AG04449 (cell line): ENCODE measurements at places on chromosomes 12 and 14.

GRCh38 chr12:45850302-45850701 lies 120.8 kb downstream of the ARID2 start:
- no peak for DNase-seq

DNA sequence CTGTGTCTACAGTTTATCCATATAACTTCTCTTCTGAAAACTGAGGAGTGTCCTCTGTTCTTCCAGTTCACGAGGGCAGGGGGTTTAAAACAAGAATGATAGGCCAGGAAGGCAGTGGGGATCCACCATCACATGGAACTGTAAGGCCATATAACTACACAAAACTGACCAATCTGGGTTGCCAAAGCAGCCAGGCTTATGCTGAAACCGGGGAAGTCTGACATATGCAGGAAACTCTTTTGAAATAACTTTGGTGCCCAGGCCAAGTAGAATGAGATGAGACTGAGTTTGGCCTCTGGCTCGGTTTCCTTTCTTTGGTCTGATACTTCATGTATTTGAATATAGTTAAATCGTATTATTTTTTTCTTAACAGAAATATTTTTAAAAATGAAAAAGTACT lies 18.0 kb upstream of the ATF1 start:
- no peak for DNase-seq

GRCh38 chr14:22489957-22490950 lies 98.8 kb downstream of the DAD1 start:
- no peak for DNase-seq

GRCh38 chr14:25026476-25027137 lies 23.3 kb downstream of the STXBP6 start:
- DNase-seq = no peak

DNA sequence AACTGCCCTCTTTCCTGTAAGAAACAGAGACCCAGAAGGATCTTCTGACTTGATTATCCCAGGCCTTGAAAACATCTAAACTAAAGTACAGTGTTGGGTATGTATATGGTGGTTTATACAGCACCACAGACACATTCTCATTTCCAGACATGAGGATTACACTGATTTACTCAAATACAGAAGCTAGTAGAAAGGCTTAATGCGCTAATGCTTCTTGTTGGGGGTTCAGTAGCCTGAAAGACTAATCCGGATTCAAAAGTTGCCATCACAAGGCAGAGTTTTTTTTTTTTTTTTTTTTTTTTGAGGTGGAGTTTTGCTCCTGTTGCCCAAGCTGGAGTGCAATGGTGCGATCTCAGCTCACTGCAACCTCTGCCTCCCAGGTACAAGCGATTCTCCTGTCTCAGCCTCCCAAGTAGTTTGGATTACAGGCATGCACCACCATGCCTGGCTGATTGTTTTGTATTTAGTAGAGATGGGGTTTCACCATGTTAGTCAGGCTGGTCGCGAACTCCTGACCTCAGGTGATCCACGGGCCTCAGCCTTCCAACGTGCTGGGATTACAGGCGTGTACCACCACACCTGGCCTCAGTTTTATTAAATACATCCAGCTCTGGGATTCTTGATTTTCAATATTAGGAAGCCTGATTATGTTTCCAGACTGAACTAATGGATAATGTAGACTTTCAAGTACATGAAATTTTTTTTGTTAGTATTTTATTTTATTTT lies 46.3 kb upstream of the HECTD1 start:
- no peak for DNase-seq

GRCh38 chr14:94774344-94775090 lies 4.6 kb upstream of the GSC start:
- DNase-seq = no peak

DNA sequence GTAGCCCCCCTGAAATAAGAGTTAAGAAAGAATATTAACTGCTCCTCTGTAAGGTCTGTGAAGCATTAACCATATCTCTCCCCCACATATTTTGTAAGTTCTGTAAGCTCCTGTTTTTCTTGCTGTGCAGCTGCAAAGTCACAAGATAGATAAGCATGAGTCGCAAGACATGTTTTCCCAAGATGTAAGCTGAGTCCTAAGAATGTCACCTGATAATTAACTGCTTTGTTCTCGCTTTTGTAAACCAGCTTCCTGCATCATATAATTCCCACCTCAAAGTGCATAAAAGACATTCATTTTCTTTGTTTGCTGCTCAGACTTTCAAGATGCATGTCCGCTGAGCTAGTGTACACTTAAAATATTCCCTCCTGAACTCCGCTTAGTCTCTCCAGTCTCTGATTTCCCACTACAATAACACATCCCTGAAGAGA lies 27.0 kb upstream of the PHC1 start:
- DNase-seq = no peak

GRCh38 chr12:45648070-45648469 lies 81.4 kb upstream of the ARID2 start:
- no peak for DNase-seq

GRCh38 chr14:104598910-104599273 lies 5.7 kb downstream of the TMEM179 start:
- no peak for DNase-seq

DNA sequence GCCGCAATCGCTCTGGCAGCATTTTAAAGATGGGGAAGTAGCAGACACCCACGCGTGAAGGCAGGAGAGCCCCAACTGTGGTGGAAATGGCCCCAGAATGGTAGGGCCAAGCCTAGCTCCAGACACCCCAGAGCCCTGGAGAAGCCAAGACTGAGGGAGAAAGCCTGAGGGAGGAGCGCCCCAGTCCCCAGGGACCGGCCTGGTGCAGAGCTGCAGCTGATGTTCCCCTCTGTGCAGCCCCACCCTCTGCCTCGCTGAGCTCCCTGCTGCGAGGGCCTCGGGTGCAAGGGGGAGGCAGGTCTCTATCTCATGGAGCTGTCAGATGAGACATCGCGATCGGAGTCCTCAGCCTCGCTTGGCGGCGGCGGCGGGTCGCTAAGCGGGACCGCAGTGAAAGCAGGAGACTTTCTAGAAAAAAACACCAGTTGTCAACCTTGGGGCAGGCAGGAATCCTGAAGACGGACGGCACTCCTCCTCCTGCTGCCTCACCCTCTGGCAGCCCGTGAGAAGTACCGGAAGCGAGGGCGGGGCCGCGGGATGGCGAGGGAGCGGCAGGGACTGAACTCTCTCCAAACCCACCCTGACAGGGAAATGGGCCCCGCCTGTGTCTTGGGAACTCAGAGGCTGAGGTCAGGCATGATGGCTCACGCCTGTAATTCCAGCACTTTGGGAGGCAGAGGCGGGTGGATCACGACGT lies 6.0 kb downstream of the GAPDH start:
- no peak for DNase-seq

GRCh38 chr12:71755146-71755892 lies 656 bp downstream of the RAB21 start:
- DNase-seq = no peak

GRCh38 chr12:19688532-19688931 lies 249.2 kb downstream of the AEBP2 start:
- DNase-seq = no peak
